EH (cell line): ENCODE measurements at places on chromosomes 1 and 21.
A peak's percentile ranks its signal among the peaks of the same experiment; 100 is the strongest.

GRCh38 chr1:67947114-67947513, 103.3 kb downstream of the DIRAS3 start:
- DNase-seq: no peak

DNA sequence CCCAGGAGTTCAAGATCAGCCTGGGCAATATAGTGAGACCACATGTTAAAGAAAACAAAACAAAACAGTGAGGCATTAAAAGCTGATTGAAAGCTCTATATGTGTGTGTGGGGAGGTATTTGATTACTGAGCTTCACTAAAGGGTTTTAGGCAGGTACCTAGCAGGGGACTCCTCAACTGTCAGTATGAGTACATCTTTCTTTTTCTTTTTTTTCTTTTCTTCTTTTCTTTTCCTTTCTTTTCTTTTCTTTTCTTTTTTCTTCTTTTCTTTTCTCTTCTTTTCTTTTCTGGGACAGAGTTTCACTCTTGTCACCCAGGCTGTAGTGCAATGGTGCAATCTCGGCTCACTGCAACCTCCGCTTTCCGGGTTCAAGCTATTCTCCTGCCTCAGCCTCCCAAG, 8.5 kb upstream of the MYCL start:
- no peak for DNase-seq

DNA sequence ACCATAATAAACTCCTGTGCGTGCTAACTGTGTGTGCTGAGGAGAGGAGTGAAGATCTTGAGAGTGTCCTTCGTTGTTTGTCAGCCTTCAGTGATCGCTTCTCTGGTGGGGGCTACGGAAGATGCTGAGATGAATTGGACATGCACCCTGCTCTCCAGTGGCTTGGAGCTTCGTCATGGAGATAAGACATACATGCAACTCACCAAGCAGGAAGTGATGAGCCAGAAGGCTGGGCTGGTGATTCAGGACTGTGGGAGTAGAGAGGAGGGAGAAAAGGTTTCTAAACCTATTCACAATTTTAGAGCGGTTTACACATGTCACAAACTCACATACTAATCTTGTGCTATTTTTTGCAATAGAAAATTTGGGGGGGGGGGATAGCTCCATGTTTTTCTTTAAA, 128.9 kb upstream of the ADAR start:
- peak; percentile 58 for DNase-seq

DNA sequence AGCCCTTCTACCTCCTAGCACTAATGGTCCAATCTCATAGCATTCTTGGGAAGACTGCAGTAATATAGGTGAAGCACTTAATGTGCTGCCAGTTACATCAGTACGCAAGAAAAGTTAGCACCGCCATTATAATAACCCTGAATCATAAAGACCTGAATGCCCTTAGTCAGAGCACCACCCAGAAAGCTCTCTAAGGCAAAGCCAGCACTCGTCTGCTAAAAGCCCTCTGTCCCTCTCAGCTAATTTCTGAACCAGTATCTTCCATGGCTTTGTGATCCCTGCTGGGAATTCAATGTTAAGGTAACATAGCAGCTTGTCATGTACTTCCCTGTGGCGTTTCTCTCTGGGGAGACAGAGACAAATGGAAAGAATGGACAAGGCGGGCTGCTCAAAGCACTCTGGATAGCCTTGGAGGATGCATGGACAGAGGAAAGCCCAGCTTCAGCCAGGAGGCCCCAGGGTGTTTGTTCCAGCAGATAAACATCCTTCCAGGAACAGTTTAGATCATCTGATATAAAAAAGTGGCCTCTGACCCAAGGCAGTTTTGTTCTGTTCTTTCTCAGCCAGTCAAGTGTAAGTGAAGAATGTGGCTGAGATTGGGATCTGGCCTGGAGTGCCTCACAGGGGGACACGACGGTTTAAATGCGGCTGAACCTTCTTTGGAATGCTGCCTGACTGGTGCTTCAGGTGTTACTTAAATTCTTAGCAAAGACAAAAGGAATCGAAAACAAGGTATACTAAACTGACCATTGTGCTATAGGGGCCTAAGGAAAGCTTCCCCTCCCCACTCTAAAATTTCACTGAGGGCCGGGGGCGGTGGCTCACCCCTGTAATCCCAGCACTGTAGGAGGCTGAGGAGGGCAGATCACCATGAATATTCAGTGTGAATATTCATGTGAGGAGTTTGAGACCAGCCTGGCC, 58.1 kb upstream of the VTCN1 start:
- peak; percentile 22 for DNase-seq

DNA sequence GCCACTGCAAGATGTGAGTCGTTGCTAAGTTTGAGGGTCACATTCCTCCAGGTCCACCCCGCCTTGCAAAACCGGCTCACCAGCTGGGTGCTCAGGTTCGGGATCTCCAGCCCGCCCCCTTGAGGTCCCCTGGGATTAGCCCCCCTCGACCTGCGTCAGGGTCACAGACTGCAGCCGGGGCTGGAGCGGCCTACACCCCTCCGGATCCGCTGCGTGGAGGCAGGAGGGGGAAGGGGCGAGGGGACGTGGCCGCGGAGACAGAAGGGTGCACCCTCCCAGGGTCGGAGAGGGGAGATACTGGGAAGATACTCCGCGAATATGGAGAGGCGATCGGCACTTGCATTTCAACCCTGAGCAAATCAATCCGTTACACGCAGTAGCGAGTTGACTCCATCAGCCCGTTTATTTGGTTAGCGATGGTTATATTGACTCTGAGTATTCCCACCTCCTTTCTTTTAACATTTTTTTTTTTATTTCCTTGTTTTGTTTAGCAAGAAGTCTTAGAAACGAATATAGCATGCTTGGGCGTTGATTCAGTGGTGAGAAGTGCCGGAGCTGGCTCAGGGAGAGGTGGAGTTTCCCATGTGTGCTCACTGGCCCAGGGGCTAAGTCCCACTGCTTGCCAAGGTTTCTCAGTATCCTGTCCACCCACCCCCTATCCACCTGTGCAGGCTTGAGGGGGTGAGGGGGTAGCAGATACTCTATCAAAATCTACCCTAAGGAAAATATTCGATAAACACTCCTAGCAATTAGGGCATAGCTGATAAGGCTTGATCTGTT, 997 bp downstream of the IFNAR2 start:
- peak; percentile 63 for DNase-seq

- DNase-seq: no peak
These were observed 40.2 kb downstream of the TTLL7 start for GRCh38 chr1:83958704-83959103.

DNA sequence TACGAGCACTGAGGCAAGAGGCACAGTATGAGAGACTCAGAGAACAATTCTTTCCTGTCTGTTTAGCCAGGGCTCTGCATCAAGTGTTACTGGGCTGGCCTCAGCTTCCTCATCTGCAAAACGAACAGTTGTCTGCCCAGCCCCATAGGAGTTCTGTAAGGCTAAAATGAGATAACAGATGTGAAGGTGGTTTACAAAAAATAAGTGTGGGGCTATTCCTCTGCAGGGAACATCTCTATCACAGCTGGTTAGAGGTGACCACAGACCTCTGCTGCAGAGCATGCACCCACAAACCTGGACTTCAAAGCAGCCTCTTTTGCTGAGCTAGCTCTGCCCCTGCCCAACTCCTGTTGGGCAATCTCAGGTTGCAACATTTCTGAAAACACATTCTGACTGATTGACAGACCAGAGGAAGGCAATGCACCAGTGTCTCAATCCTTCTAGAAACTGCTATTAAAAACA, 10.5 kb upstream of the OLIG1 start:
- no peak for DNase-seq

GRCh38 chr1:239558991-239559390, 172.6 kb downstream of the CHRM3 start:
- DNase-seq: no peak

DNA sequence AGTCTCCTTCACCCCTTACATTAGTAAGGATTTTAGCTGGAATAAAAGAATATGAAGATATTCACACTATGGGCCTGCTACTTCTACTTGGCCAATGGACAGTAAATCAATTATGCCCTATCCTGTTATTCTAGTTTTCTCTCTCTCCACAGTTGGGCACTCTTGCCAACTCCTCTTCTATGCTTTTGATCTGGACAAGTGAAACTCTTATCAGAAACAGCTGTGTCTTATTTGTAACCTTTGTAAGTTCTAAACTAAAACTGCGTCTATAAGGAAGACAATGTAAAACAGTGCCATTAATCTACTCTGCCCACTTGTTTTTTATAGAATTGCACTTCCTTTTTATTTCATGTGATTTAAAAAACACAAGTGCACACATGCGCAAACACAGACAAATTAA, 244.0 kb upstream of the DMRTA2 start:
- no peak for DNase-seq

- no peak for DNase-seq
These were observed 87.0 kb downstream of the C4BPA start for GRCh38 chr1:207191061-207191460.

- DNase-seq: no peak
These were observed 18.7 kb downstream of the LPGAT1 start for GRCh38 chr1:211811848-211812247.

- DNase-seq: peak; percentile 26
These were observed 17.6 kb downstream of the PGBD2 start for GRCh38 chr1:248923352-248924338.

DNA sequence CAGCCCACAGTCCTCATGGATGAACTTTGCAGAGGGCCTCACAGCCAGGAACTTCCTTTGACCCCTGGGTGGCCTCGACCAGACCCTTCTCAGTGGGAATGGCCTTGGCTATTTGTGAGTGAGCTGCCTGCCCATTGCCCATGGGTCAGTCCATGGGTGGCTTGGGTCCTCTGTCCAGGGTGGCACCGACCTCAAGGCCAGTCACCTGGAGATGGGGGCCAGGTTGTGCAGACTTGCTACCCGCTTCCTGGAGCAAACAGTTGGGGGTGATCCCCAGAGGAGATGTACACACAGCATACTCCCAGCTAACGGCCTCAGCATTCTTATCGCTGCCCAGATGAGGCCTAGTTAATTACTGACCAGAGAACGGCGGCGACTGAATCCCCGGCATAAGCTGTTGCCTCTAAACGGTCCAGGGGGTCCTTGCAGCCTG, 23.1 kb upstream of the IFNLR1 start:
- DNase-seq: no peak

DNA sequence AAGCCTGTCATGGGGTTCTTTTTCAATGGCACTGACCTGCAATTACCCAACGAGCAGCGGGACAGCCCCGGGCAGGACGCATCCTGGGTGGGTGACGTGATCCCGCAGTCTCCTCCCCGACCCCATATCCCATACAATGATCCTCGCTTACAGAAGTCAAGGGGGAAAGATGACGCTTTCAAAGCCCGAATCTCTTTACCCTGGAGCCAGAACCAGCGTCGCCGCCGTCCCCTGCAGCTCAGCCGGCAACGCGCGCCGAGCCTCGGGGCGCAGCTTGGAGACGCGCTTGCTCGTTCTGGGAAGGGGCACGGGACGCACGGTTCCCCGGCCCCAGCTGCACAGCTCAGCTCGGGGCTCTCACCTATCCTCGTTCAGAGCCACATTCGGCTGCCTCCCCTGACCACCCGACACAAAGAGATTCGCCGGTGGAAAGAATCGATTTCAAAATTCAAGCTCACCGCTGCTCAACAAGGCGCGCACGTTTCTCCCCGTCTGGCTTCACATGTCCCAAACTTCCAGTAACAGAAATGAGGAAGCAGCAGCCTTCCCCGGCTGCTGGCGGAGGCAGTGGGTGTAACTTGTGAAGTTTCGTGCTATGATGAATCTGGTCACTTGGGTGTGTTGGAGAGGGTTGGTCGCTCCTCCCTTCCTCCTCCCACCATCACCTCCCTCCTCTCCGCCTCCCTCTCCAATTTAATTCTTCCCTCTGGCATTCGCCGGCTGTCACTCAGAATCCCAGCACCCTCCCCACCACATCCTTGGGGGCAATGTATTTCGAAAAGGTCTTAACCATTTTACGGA, at the start of gene TIAM1:
Gene TIAM1, minus strand, starts transcription at position 582 of the 801 bp plus-strand sequence. CDS start 77,289 bp downstream, outside the sequence.
- peak; percentile 41 for DNase-seq

- no peak for DNase-seq
These were observed 466.4 kb downstream of the NPHP4 start for GRCh38 chr1:5525597-5526384.

GRCh38 chr1:154711416-154711815, 103.4 kb upstream of the ADAR start:
- no peak for DNase-seq

GRCh38 chr1:4797016-4797410, 142.6 kb downstream of the AJAP1 start:
- no peak for DNase-seq

- DNase-seq: no peak
These were observed 10.8 kb upstream of the COL8A2 start for GRCh38 chr1:36135796-36136195.

GRCh38 chr1:61776091-61776490, 33.8 kb downstream of the PATJ start:
- DNase-seq: no peak

GRCh38 chr1:222918801-222919477, 104.1 kb downstream of the DISP1 start:
- peak; percentile 27 for DNase-seq

GRCh38 chr1:151579436-151580225, 32.2 kb upstream of the SNX27 start:
- DNase-seq: peak; percentile 31

DNA sequence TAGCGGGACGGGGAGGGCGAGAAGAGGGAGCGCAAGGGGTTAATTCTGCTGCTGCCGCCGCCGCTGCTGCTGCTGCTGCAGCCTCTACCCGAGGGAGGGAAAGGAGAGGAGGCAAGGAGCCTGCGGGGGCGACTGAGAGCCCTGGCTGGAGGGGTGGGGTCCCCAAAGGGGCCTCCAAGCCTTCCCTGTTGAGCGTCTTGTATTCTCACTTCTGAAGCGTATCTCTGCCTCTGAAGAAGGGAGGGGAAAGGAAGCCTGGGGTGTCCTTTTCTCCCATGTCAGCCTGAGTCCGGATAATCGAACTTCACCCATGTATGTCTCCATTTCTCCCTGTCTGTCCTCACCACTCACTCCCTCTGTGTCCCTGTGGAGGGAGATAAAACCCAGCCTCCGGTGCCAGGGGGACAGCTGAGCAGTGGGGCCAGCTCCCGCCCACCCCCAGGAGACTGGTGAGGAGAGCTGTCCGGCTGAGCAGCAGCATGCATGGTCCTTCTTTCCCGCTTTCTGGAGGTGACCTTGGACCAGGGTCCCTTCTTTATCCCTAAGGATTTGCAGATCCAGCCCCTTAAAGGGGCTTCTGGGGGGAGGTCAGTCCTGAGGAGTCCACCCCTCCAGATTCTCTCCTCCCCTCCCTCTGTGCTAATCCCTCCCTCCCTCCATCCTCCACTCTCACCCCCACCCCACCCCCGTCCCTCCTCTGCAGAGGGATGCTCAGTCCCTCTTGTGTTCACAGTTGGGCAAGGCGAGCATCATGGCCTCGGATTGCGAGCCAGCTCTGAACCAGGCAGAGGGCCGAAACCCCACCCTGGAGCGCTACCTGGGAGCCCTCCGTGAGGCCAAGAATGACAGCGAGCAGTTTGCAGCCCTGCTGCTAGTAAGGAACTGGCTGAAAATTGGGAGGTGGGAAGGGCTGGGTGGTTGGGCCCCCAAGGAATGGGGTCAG, 1.0 kb downstream of the NCDN start:
- peak; percentile 24 for DNase-seq

DNA sequence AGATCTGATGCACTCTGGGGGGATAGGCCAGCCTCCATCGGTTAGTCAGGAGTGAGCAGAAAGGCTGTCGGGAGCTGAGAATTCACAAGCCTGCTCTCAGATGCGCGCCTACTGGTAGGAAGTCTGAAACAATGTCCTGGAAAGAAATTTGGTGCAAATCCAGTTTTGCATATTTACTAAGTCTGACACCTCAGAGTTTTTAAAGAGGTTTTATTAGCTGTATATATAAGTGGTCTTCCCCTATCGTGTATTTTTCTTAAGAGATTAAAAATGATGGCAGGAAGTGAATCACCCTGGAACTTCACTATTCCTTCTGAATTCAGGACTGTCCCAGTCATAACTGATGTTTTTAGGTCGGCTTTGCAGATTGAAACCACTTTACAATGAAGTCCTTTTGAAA, 99.8 kb upstream of the C1orf105 start:
- DNase-seq: peak; percentile 85
